Fibroblast of lung (primary cell): ENCODE measurements at places on chromosomes 7 and 10. TPM values are rescaled to one million over a fixed set of nuclear protein-coding genes. Genes with fewer than 3 reads are reported as not detected.

The GHRHR gene
- not detected in 2 replicates for total RNA-seq

The MPP7 gene
- total RNA-seq: 0.51 and 0.99 TPM in 2 replicates

The PILRA gene
- 0.33 TPM in 1 of 2 replicates, not detected in the other for total RNA-seq

The CH25H gene
- 8.2 and 17.7 TPM in 2 replicates for total RNA-seq

The PRPS1L1 gene
- not detected in 2 replicates for total RNA-seq

The HDAC9 gene
- 3.6 and 7.9 TPM in 2 replicates for total RNA-seq

The ADAM12 gene
- 21.0 and 33.9 TPM in 2 replicates for total RNA-seq

The ANXA11 gene
- 83.7 and 124 TPM in 2 replicates for total RNA-seq

The RHBDD2 gene
- total RNA-seq: 10.8 and 16.7 TPM in 2 replicates

The TSPAN13 gene
- 0.77 and 2.8 TPM in 2 replicates for total RNA-seq

The GPR85 gene
- total RNA-seq: 2.1 and 9.2 TPM in 2 replicates

The PIP gene
- total RNA-seq: not detected in 2 replicates

The SLC39A12 gene
- total RNA-seq: not detected in 2 replicates

The CNPY1 gene
- total RNA-seq: not detected in 2 replicates

The CFAP69 gene
- 6.2 and 7.1 TPM in 2 replicates for total RNA-seq

The TAS2R4 gene
- total RNA-seq: 1.5 TPM in 2 replicates

The BPGM gene
- 19.0 and 25.8 TPM in 2 replicates for total RNA-seq

The EMX2 gene
- total RNA-seq: not detected in 2 replicates

The LRCH4 gene
- 5.6 and 7.3 TPM in 2 replicates for total RNA-seq

The MYOZ1 gene
- 0.17 and 0.51 TPM in 2 replicates for total RNA-seq

The PVRIG gene
- total RNA-seq: not detected in 2 replicates

The GSTK1 gene
- total RNA-seq: 88.6 and 110 TPM in 2 replicates

The GPRIN2 gene
- not detected in 2 replicates for total RNA-seq

The WEE2 gene
- not detected in 2 replicates for total RNA-seq

The UCN3 gene
- total RNA-seq: not detected in 2 replicates

The PNLIPRP2 gene
- not detected in 2 replicates for total RNA-seq

The CTAGE6 gene
- total RNA-seq: 0.17 and 0.26 TPM in 2 replicates

The GPER1 gene
- total RNA-seq: 1.5 and 2.3 TPM in 2 replicates

The JMJD1C gene
- total RNA-seq: 50.3 and 67.0 TPM in 2 replicates

The DYDC1 gene
- not detected in 2 replicates for total RNA-seq

The SFMBT2 gene
- total RNA-seq: 2.5 and 2.8 TPM in 2 replicates

The ZNF316 gene
- total RNA-seq: 13.0 and 13.9 TPM in 2 replicates

The FXYD4 gene
- total RNA-seq: not detected in 2 replicates

The ITPRID1 gene
- not detected in 2 replicates for total RNA-seq

The PAX4 gene
- total RNA-seq: not detected in 2 replicates

The MMRN2 gene
- 0.77 and 2.1 TPM in 2 replicates for total RNA-seq
